Right renal cortex interstitium (tissue), 3 donors: ENCODE measurements at places on chromosomes 3 and 15.

GRCh38 chr3:183975981-183976662, 41.6 kb downstream of the ABCC5 start:
- DNase-seq, result no peak

- DNase-seq, result no peak
These were observed 21.6 kb downstream of the P3H2 start for GRCh38 chr3:190099099-190099498.

GRCh38 chr3:101932326-101933068, 83.2 kb downstream of the NFKBIZ start:
- DNase-seq, result no peak

DNA sequence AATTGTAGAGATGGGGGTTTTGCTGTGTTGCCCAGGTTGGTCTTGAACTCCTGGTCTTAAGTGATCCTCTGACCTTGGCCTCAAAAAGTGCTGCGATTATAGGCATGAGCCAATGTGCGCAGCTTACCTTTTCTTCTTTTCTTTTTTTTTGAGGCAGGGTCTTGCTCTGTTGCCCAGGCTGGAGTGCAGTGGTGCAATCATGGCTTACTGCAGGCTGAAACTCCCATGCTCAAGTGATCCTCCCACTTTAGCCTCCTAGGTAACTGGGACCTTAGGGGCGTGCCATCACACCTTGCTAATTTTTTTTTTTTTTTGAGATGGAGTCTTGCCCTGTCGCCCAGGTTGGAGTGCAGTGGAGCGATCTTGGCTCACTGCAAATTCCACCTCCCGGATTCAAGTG, 13.0 kb downstream of the RBM6 start:
- no peak for DNase-seq

GRCh38 chr15:61390138-61390537, 161.0 kb upstream of the RORA start:
- no peak for DNase-seq

DNA sequence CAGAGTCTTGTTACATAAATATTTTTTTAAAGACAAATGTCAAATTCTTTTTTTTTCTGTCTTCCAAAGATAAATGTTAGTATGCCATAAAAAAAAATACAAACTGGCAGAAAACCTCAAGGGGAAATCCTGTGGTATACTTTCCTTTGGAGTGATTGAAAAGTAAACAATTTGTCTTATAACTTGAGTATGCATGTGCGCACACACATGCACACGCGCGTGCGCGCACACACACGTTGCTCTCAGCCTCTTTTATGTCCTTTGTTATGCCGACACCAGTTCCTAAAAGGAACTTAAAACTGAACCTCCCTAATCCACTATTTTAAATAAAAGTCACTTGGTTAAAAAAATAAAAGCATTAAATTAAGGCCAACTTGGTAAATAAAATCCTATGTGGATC, 58.1 kb downstream of the TGFBR2 start:
- DNase-seq, result no peak

GRCh38 chr15:58726867-58727266, 22.6 kb downstream of the ADAM10 start:
- no peak for DNase-seq

GRCh38 chr3:177729956-177730681, 532.8 kb upstream of the TBL1XR1 start:
- DNase-seq, result no peak

DNA sequence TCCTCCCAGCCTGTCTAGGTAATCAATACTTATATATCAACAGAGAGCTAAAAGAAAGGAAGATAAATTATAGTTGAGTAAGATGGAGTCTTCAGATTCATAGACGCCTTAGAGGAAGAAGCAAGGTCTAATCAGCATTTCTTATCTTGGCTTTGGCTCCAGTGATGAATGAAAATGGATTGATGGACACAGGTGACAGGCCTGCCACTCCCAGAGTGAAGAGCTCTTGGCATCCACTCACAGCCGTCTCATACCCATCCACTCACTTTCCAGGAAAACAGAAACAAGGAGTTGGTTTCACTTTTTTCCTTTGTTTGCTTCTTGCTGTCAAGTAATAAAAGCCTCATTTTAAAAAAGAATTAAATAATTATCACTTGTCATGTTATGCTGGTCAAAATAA, 168.2 kb downstream of the MFSD1 start:
- no peak for DNase-seq

GRCh38 chr3:54983266-54984099, 55.6 kb upstream of the LRTM1 start:
- no peak for DNase-seq

DNA sequence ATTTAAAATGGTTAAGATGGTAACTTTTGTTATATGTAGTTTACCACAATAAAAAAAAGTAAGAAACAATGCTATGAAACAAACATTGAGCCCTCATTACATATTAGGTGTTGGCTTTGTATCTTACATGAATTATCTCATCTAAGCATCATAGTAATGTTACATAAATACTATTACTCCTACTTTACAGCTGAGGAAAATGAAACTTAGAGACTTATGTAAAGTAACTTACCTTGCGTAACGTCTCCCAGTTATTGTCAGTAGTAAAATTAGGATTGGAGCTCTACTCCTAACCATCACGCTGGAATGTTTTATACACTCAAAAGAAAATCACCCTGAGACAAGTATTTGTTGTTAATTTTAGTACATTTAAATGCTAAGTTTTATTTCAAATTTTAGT, 42.2 kb downstream of the DNAJC13 start:
- DNase-seq, result no peak

- no peak for DNase-seq
These were observed 894 bp upstream of the ANKRD63 start for GRCh38 chr15:40283615-40284300.
